ENCODE measurements at places on chromosomes 7 and 10.

GRCh38 chr7:74012842-74013249 is 15.1 kb upstream of the ELN start:
- DNase-seq: no peak

DNA sequence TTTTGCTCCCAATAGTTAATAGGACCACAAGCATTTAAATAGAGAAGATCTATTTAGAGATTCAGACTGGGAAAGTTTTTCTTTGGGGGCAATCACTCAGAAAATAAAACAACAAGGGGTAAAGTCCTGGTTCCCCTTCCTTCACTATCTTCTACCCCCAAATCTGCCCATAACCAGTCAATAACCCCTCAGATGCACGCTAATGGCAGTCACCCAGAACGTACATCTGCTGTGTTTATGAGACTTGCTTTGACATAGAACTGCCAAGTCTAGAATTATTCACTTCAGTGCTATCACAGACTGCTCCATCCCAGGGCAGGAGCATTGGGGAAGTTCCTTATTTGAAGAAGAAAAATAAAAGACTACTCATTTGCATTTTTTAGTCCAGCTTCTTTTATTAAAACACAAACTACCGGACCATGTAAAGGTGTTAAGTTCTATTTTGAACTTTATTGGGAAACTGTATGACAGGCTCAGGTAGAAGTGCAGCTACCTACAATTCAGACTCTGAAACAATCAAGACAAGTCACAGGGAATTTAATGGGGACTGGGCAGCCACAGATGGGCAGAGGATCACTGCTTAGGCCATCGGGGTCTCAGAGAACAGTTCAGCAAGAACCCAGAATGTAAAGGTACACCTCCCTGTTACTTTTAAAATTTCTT is 38.4 kb downstream of the ANK3 start:
- DNase-seq: no peak

GRCh38 chr7:128895320-128895719 is 15.2 kb downstream of the KCP start:
- DNase-seq: no peak

DNA sequence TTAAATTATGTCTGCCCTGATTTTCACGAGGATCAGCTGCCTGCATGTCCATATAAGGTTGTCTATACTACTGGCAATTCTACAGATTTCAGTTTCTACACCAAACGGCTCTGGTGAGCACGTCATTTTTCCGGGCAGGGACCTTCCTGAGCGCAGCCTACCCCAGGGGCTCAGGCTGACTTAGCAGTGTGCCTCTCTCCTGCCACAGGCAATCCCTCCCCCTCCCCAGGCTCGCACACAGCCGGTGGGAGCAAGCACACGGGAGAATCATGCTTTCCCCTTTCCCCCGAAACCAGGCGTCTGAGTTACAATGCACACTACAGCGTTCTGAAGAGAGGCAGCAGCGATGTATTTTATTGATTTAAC is 1.7 kb downstream of the KLF6 start:
- DNase-seq: peak; percentile 60

GRCh38 chr7:136502162-136502561 is 366.3 kb upstream of the CHRM2 start:
- DNase-seq: no peak

- DNase-seq: no peak
Observed at GRCh38 chr7:114112806-114113205, 194.0 kb upstream of the PPP1R3A start.

- no peak for DNase-seq
Observed at GRCh38 chr10:78313636-78314035, 280.0 kb downstream of the RPS24 start.

DNA sequence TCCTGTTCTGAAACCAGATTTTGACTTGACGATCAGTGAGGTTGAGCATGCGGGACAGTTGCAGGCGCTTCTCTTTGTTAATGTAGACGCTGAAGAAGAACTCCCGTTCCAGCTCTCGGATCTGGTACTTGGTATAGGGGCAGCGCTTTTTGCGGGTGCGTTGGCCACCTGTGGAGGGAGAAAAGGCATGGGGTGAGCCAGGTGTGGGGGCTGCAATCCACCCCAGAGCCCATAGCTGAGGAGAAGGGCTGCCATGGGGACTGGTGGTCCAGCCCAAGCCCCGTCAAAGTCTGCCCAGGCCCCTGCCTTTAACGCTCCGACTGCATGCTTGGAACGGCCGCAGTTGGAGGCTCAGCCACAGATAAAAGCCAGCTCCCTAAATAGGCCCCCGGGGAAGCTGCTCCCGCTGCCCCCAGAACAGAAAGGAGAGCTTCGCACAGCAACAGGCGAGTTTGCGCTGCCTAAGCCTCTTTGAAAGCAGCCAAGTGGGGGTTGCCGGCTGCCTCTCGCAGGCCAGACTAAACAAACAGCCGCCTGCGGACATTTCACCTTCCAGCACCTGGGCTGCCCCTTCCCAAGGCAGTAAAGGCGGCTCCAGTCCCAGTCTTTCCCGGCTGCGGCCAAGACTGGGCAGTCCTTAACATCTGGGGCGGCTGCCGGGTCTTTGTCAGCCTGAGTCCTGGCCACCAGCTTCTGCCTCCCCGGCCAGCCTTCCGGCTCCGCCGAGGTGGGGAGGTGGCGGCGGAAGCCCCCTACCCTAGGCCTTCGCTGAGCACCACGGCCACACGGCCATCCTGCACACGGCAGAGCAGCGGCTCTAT is 2.0 kb downstream of the HOXA11 start:
- no peak for DNase-seq

DNA sequence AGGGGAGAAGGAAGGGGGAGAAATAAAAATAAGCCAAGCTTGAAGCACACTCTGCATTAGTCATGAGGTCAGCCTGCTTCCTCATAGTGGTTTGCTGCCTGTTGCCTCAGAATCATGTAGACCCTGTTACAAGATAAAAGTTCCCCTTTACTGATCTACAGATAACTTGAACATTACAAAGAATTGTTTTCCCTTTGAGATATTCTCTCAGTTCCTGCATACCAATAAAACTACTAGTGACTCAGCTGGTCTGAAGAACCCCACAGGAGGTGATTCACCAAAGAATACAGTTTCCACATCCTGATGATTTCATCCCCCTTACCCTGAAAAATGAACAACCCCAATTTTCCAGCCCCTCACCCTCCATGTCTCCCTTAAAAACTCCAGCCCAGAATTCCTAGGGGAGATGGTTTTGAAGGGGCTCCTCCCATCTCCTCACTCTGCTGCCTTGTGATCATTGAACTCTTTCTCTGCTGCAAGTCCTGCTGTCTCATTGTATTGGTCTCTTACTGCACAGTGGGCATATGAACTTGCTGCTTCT is 31.5 kb upstream of the NRP1 start:
- no peak for DNase-seq

DNA sequence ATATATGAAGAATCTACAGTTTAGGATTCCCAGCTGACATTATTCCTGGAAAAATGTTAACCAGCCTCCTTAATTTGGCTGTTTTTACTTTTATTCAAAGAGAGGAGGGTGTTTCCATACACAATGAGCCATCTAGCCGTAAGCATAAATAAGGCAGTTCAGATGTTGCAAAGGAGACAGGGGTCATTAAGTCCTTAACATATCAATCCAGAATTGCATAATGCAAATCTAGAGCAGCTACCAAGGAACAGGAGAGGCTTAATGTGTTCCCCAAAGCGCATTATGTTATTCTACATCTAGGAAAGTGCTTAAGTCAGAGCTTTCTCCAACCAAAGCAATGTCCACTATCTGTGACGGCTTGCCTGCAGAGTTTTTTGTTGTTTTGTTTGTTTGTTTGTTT is 32.4 kb upstream of the TCF7L2 start:
- DNase-seq: no peak

DNA sequence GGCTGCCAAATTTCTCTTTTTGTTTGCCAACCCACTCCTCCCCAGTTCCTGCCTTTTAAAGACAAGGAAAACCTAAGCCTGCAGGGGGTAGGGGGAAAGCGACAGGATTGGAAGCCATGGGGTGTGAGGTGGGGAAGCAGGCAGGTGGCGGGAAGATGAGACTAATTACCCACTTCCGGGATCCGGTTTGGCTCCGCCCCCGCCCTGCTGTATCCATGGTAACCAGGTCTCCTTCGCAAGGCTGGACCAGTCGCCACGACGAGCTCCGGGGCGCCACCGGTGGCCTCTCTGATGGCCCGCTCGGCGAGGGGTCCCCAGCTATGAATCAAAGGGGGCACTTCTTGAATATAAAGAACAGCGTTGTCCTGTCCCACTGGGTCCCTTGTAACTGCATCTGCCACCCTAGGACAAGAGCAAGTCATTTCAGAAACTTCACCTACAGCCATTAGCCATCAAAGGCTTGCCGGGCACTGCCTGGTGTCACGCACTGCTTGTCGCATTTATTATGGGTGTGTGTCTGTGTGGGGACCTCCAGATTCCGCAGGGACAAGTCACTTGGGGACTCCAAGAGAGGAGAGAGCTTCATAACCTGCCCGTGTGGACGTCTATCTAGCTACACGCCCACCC is 55.4 kb upstream of the LMTK2 start:
- no peak for DNase-seq

DNA sequence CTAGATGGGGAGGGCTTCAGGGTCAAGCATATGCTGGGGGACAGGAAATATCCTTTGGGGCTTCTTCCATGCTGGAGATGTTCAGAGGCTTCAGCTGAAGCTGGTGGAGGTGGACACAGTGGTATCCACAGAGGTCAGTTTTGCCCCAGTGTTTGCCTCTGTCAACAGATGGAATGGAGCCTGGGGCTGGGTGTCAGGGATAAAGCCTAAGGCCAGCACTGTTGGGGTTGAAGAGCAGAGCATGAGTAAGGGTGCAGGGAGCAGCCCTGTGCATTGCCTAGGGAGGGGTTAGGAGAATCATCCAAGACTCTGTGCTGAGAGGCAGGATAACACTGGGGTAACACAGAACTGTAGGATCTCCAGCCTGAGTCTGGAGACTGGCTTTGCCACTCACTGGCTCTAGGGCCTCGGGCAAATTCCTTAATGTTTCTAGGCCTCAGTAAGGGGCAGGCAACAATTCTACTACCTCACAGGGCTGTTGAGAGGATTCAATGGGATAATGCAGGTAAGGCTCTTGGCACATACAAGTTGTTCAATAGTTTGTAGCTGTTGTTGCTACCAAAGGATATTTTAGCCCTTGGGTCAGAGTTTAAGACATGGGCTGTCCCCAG is 21.8 kb upstream of the MYL7 start:
- no peak for DNase-seq

DNA sequence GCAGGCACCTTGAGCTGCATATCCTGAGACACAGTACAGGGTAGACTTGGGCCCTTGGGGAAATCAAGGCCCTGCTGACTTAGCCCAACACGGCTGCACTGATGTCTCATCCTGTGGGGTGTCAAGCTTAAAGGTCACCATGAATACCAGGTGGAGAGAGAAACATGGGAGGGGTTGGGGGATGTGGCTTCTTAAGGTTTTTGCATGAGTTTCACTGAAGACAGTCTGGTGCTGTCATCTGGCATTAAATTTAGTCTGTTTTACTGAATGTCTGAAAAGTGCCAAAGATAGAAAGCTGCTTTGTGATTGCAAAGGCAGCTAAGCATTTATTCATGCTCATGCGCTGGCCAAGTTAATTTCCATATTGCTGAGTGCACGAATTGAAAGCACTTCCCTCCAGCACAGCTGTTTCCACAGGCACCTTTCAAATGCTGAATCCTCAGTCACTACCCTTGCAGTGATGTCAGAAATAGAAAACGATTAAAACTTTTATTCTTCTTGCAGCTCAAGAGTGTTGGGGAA is 102.1 kb downstream of the OSBPL3 start:
- DNase-seq: peak; percentile 13

DNA sequence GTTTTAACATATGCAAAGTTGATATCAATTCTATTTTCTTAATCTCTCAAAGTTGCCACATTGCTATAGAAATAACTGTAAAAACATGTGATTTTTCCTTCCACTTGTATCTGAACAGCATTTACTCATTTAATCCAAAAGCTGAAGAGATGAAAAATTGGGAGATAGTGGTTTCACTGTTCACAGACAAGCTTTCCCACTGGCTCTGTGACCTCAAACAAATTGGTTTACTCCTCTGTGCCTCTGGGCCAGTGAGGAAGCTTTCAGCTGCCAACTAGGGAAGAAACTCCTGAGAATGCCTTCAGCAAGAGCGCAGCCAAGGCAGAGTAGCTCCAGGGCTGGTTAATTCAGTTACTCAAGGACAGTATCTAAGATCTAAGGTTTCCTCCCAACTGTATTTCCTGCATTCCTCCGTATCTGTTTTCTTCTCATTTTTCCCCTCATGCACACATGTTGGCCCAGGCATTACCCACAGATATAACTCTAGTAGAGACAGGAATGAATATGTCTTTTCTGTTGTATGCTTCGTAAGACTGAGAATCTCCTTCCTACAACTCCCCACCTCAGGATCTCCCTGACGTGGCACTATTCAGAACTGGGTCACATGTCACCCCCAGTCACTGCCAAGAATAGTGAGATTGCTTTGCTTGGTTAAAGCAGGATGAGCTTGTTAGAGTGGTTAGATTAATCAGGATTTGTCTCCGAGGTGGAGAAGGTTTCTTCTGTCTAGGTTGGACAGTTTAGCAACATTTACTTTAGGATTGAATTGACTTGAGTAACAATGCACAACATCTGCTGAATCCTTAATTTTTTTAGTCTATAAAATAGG is 315.7 kb downstream of the NRG3 start:
- DNase-seq: peak; percentile 21

DNA sequence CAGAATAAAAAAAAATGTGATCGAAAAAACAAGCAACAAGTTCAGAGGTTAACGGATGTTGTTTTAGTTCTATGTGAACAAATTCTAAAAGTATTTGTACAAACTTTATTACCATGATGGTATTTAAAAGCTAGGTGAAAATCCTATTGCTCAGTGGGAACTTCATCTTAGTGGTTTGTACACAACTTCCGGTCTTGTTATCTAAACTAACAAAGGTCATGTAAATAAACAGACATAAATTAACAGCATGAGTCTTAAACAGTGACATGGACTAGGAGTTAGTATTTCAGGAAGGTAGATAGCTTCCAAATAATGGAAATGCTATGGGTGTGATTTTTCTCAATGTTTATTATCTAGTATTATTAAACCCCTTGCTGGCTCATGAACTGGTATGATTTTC is 83.8 kb downstream of the SPAG6 start:
- no peak for DNase-seq

GRCh38 chr7:28672397-28672797 is 260.1 kb downstream of the CREB5 start:
- no peak for DNase-seq

- no peak for DNase-seq
Observed at GRCh38 chr10:3805791-3806461, 20.9 kb upstream of the KLF6 start.

- DNase-seq: no peak
Observed at GRCh38 chr10:129049501-129049900, 417.5 kb upstream of the MGMT start.

GRCh38 chr7:96061844-96062243 is 260.1 kb downstream of the SLC25A13 start:
- no peak for DNase-seq

GRCh38 chr10:241451-241850 is 106.2 kb downstream of the ZMYND11 start:
- DNase-seq: peak; percentile 32

DNA sequence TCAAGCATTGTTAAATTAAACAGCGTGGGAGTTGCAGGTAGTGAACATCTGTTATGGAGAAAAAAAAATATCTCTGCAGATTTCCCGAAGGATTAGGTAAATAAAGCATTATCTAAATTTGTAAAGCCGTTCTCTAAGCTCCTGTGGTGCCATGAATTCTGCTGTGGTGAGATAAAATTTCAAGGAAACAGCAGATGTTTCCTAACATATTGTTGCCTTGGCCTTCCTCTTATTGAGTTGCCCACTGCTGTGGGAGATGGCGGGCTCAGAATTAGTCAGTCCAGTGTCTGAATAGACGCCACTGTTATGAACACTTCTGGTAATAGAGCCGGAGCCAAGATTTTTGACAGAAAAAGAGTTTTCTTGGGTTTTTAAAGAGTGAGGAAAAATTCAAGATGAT is 82.6 kb upstream of the ELMO1 start:
- DNase-seq: no peak

Data from mucosa of gallbladder (tissue), 1 donor.